NCI-H1930 (cell line): ENCODE measurements at places on chromosomes 7 and 10.
A peak's percentile ranks its signal among the peaks of the same experiment; 100 is the strongest.

GRCh38 chr7:42714356-42714755 lies 197.5 kb downstream of the C7orf25 start:
- DNase-seq: no peak

- DNase-seq: no peak
Observed at GRCh38 chr7:104040666-104041065, 51.2 kb upstream of the RELN start.

DNA sequence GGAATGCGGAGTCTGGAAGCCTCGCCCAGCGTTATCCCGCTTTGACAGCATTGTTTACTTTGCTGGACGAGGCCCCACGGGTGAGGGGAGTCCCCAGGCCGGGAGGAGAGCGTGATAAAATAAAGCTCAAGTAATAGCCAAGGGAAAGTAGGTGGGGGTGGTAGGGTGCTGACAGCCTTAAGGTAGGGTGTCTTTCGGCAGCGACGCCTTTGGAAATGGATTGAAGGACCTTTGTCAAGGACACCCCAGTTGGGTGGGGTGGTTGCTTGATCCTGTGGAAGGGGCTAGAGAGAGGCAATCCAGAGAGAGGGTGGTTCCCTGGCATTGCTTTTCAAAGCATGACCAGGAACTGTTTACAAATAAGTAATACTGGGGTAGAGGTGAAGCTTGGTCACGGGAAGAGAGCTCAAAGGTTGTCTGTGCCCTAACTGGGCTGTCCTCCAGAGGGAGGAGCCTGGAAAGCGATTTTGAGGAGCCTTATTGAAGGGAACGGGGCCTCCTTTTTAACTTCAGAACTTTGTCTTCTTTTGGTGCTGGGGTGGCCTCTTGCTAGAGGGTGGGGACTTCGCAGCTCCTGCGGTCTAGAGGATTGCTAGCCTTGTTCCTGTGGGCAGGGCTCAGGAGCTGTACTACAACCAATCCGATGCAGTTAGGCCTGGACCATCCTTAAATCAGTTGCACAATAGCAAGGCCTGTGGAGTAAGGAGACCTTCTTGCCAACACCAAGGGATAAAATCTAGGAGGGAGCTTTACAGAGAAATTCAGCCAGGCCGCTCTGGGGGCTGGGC lies 1.3 kb downstream of the EIF4EBP2 start:
- no peak for DNase-seq

- no peak for DNase-seq
Observed at GRCh38 chr10:279655-280054, 144.4 kb downstream of the ZMYND11 start.

DNA sequence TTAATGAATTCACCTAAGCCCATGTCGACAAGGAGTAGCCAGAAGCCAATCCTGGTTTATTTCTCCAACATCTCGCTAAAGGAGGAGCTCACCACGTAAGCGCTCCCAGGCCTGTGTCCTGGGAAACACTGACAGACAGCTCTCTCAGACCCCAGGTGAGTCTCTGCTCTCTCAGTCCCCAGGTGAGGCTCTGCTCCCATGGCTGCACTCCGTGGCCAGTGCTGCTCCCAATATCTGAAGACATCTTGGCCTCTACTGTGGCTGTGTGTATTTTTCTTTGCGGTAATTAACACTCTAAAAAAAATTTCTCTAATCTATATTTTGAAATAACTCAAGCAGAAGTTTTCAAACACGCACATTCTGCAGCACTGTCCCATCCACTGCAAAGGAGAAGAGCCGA lies 564.5 kb downstream of the PTPRN2 start:
- no peak for DNase-seq

DNA sequence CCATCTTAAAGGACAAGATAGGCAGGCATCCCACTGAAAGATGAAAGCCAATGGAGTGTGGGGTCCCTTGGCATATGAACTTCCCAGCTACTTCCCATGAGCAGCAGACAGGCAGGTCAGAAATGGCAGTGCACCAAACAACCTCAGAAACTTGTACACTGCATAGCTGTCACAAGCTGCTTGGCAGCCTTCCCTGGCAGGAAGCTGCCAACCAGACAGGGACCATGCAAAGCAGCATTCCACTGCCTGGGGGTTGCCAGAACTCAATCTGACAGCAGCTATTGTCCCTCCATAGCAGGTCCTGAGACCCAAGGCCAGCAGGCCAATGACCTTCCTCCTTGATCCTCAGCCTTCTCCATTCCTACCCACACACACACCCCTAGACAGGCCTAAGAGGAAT lies 139.5 kb downstream of the PLCE1 start:
- DNase-seq: no peak

GRCh38 chr7:26451997-26452396 lies 160.3 kb downstream of the SNX10 start:
- DNase-seq: no peak

DNA sequence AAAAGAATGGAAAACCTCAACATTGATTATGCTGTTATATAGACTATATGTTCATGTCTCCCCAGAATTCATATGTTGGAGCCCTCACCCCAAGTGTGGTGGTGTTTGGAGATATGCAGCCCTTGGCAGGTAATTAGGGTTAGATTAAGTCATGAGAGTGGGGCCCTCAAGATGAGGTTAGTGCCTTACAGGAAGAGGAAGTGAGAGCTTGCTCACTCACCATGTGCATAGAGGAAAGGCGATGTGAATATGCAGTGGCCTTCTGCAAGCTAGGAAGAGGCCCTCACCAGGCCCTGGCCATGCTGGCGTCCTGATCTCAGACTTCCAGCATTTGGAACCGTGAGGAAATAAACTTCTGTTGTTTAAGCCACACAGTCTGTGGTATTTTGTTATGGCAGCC lies 14.8 kb downstream of the ZNF33A start:
- DNase-seq: no peak

DNA sequence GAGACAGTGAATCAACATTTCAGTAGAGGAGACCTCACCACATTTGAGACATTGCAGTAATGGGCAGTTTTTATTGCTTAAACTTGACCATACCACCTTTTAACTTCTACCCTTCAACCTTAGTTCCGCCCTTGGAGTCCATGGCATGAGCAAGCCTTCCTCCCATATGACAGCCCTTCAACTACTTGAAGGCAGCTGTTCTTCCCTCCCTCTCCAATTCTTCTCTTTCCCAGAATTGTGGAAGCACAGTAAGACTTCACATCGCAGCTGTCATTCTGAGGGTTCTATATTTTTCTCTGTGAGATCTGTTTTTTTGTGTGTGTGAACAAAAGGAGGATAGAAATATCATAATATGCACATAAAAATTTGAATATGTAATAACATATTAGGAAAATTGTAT lies 2.2 kb upstream of the TSPAN12 start:
- no peak for DNase-seq

DNA sequence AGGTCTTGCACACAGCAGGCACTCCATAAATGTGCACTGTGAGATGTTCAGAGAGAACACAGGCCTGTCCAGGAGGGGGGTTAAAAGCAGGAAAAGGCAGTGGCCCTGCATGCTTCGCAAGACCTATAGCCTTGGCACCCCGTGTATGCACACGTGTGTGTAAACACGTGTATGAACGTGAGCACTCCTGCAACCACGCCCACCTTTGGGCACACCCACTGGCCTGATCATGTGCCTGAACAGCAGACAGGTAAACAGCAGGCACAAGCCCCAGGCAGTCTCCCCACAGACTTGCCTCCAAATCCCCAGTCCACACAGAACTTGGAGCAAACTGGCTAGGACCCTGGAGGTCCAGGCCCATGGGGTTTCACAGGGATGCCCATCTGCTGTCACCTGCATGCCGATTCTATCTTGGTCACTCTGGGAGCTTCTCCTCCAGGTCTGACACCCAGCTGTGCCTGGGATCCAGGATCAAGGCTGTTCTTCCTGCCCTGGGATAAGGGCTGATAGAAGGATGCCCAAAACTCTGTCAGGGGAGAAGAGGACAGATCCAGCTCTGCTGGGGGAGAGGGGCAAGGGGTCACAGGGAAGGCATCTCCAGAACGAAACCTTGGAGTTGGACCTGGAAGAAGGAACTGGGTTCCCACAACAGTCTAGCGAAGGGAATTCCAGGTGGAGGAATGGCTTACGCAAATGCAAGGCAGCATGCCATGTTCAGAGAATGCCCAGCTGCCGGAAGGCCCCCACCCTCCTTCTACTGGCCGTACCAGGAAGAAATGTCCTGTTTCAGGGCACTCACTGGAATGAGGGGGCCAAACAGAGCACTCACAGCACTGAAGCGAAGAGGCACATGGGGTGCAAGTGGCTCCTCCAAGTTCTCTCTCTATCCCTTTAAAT lies 14.3 kb upstream of the ZMIZ1 start:
- no peak for DNase-seq

DNA sequence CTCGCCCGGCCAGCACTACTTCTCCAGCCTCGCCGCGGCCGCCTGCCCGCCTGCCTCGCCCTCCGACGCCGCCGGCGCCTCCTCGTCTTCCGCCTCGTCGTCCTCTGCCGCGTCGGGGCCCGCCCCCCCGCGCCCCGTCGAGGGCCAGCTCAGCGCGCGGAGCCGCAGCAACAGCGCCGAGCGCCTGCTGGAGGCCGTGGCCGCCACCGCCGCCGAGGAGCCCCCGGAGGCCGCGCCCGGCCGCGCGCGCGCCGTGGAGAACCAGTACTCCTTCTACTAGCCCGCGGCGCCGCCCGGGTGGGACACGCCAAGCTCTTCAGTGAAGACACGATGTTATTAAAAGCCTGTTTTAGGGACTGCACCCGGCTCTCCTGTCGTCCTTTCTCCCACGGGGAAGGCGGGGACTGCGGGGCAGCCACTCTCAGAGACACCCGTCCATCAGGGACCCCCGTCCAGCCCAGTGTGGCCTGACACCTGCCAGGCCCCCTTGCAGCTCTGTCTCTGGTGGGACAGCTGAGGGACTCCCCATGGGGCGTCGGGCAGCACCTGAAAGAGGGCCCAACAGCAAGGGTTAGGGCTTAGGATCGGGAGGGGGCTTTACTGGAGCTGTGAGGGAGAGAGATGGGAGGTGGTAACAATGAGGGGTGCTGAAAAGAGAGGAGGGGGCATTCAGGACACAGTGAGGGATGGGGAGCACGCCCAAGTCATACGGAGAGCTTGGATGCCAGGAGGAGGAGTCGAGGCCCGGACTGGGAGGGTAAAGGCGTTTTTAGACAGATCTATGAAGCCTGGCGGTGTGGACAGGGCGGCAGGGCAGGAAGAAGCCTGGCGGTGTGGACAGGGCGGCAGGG lies 34.7 kb downstream of the SPDYE6 start:
- no peak for DNase-seq

DNA sequence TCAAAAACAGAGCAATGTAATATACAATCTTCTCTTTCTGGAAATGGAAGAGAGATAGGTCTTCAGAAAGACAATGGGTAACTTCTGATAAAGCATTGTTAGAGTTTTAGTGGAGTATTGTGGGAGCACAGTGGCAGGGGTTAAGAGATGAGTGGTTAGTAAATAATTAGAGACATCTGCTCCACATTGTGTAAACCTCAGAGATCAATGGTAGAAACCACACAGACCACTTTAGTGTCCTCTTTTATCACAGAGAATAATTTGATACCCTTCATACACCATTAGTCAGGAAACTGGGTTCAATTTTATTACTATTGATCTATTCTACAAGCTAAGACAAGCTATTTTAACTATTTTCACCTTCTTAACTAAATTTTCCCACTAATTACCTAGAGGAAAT lies 35.9 kb upstream of the MAGI2 start:
- no peak for DNase-seq

- DNase-seq: no peak
Observed at GRCh38 chr7:30309842-30310435, 25.5 kb downstream of the ZNRF2 start.

GRCh38 chr7:70356085-70356786 lies 758.0 kb downstream of the AUTS2 start:
- DNase-seq: peak; percentile 95

DNA sequence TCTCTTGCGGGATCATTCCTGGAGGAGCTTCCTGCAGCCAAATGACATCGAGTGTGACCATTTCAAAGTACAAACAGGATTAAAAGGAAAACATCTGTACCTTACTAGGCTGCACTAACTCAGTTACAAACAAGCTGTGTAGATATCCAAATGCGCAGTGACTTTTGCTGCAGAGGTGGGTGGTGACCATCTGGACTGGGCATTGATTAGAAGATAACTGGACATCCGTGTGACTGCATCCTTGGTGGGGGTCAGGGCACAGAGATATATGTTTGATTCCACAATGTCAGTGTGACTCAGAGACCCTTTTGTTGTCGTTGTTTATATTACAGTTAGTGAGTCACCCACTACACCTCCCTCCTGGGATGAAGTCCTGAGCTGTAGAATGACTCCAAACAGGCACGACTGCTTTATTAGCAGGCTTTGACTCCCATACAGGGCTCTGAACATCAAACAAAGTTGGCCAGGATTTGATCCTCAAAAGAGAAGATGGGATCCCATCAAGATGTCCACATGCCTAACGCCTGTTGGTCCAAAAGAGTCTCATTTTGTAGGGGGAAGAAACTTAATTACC lies 56.7 kb upstream of the SDK1 start:
- no peak for DNase-seq

GRCh38 chr10:123945325-123945920 lies 53.8 kb upstream of the CPXM2 start:
- no peak for DNase-seq

DNA sequence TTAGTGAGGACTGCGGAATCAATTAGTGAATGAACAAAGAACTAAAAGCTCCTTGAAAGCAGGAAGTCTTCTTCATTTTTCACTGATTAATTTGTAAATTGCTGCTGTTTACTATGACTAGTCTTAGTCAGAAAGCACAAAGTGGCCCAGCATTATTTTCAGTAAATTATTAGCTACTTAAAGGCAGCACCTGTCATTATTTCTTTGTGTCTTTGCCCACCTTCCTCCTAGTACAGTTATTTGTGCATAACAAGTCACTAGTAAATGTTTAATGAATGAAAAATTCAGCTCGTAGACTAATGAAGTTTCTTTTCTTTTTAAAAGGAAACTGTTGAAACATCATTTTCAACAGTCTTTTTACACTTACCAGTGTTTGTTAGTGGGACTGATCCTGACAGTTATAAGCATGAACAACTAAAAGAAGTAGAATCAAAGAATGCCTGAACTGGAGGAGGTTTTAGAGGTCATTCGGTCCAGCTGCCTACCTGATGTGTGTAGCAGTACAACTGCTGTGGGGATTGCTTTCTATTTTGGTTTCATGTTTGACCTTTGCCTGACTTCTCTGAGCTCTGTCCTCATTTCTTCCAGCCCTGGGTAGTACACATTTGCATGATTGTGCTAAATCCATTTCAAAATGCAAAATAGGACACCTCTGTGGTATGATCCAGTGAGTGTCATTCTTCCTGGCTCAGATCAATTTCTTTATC lies 140.0 kb upstream of the PHYHIPL start:
- DNase-seq: no peak
